OCI-M1 (cell line): ENCODE measurements at places on chromosomes 6 and 20.
A peak's percentile ranks its signal among the peaks of the same experiment; 100 is the strongest.

- DNase-seq: peak; percentile 39
Observed at GRCh38 chr6:13286181-13286580, 42.2 kb downstream of the TBC1D7 start.

DNA sequence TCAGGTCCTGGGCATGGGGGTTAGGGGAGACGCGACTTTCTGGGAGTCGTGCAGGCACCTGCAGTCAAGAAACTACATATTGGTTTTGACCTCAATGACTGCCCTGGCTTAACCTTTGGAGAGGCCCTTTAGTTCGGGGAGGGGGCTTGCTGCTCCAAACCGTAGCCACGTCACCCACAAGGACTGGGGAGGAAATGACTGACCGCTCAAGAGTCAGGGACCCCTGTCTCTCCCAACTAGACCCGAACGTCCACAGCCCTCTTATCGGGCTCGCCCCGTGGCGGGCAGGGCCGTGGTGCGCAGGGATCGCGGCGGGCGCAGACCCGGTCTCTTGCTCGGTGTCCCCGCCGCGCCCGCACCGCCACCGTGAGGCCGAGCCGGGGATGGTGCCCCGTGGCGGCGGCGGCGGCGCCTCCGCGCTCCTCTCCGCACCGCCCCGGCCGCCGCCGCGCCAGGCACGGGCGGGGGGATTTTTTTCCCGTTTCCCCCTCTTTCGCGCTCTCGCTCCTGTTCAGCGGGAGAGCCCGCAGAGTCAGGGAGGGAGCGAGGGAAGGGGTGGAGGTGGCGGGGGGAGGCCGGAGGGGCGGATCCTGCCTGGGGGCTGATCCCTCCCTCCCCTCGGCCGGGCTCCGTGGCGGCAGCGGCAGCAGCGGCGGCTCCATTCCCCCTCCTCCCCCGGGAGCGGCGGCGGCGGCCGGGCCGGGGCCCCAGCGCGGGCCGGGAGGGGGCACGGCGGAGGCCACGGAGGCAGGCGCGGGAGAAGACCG lies at the start of gene BRPF3:
Gene BRPF3 (plus strand): TSS at position 632 of the 767 bp plus-strand sequence. CDS start 3,579 bp downstream, outside the sequence.
- peak; percentile 87 for DNase-seq

DNA sequence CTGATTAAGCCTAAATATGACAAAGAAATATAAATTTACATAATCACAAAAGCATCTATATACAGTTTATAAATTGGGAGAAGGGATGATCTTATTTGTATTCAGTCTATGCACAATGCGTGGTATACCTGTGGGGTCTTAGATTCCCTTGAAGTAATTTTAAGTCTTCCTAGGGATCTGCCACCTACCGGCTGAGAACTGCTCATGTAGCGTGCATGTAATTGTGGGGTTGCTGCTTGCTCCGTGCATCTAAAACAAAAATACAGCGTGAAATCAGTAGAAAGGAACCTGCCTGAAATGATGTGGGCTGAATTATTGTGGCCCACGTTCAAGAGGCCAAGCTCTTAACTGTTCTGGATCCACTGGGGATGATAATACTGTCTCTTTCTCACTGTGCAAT lies 187.3 kb downstream of the MBOAT1 start:
- DNase-seq: no peak

GRCh38 chr20:33022694-33023438 lies 8.6 kb upstream of the BPIFB6 start:
- no peak for DNase-seq

GRCh38 chr6:14804785-14805210 lies 441.1 kb upstream of the JARID2 start:
- DNase-seq: no peak

DNA sequence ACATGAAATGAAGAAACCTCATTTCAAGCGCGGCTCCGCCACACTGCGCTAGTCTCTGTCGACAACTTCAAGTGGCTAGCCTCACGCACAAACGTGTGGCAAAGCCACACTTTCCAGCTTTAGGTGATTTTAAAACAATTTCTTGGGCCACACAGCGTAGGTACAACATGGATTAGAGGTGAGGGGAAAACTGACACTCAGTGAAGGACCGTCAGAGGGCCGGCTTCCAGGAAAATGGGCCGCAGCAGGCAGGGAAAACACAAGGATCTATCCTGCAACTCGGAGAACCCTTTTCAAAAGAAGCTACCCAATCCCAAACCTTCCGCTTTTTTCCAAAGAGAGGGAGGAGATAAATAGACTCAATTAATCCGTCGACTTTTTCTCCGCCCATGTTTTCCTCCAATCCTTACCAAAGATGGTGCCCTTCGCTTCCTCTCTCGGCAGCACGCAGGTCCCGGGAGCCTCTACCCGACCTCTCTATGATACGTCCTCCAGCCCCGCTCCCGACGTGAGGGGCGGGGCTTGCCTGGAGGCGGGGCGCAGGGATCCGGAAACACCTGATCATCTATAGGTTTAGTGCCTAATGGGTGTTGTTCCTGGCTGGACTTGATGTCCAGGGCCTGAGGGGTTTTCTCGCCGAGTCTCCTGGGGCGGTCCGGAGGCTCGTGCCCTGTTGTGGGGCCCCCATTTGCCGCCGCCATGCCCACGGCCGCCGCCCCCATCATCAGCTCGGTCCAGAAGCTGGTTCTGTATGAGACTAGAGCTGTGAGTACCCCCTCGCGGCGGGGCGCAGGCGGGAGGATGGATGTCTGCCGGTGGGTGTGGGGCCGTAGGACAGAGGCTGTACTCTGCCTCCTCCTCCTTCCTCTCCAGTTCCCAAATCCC lies at the start of the genes AK9 and FIG4:
Gene AK9 (minus strand): TSS at position 466 of the 885 bp plus-strand sequence. CDS start 15,457 bp downstream, outside the sequence.
Gene FIG4 (plus strand): TSS at position 560 of the 885 bp plus-strand sequence. CDS start 140 bp downstream, at position 700.
- peak; percentile 98 for DNase-seq
